ENCODE measurements at places on chromosomes 13 and 19.

GRCh38 chr19:1942078-1942933 lies 1.3 kb downstream of the CSNK1G2 start:
- DNase-seq, result peak; percentile 81

- no peak for DNase-seq
Observed at GRCh38 chr19:30235946-30236345, 136.2 kb upstream of the ZNF536 start.

GRCh38 chr13:73625562-73626339 lies 508.5 kb downstream of the KLF12 start:
- no peak for DNase-seq

GRCh38 chr13:103810026-103810425 lies 743.8 kb upstream of the SLC10A2 start:
- no peak for DNase-seq

GRCh38 chr13:68214691-68215415 lies 984.7 kb upstream of the PCDH9 start:
- no peak for DNase-seq

DNA sequence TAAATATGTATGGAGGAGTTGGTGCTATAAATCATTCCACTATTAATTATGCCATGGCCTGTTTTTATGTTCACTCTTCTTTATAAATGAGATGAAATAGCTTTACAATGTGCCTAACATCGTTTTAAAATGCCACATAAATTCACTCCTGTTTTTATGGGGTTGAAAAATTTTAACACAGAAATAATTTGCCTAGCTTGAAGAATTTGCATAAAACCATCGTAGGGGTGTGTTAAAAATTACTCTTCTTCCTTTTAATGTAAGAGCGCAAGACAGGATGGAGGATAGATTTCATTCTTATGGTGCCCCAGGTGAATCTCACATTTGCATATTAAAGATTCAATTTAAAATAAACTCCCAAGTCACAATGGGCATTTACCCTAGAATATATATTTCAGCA lies 447.8 kb downstream of the OXGR1 start:
- DNase-seq, result no peak

DNA sequence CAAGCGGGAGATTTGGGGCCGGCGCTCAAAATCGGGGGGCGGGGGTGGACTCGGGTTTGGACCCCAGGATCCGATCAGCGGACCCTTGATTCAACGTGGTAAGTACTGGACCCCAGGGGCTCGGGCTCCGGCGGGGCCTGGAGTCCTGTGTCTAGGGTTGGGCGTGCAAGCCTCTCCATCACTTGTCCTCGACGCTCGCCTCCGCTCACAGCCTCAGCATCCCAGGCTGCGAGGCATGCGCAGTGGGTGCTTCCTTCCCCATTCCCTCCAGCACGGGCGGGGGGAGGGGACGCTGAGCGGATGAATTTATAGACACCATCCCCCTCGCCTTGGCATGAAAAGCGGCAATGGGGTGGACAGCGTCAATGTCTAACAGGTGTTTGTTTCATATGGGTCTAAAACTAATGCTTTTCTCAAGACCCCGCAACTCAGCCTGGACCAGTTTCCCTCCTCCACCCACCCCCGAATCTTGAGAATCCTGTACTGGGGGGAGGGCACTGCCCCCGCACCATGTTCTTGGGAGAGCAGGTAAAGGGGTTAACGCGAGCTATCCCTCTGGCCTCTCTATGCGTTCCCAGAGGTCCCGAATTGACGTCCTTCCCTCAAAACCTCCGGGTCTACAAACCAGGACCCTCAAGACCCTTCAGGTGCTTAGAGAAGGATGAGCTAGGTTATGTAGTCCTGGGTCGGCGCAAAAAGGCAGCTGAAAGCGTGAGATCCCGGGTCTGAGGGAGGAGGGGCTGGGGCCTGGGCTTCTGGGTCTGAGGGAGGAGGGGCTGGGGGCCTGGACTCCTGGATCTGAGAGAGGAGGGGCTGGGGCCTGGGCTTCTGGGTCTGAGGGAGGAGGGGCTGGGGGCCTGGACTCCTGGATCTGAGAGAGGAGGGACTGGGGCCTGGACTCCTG lies 579 bp downstream of the CPT1C start:
- no peak for DNase-seq

DNA sequence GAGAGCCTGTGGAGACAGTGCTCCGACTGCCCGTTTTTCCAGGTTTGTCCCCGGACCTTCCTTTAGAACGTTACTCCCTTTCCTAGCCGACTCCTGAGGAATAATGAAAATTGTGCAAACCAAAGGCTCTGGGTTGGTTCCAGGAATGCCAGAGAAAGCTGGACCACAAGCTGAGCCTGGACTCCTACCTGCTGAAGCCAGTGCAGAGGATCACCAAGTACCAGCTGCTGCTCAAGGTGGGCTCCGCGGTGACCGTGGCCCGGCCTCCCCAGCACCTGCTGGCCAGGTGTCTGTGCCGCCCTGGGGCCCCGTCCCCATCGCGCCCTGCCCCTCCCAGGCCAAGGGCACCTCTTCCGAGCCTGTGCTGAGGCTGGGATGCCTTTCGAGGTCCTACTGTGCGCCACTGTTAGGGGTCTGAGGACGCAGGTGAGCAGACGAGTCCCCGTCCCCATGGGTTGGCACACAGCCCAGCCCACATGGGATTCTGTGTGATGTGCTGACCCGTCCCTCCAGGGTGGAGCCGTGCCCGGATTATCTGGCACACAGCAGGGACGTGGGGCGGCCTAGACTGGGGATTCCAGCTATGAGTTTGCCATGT lies 20.5 kb upstream of the F7 start:
- DNase-seq, result no peak

DNA sequence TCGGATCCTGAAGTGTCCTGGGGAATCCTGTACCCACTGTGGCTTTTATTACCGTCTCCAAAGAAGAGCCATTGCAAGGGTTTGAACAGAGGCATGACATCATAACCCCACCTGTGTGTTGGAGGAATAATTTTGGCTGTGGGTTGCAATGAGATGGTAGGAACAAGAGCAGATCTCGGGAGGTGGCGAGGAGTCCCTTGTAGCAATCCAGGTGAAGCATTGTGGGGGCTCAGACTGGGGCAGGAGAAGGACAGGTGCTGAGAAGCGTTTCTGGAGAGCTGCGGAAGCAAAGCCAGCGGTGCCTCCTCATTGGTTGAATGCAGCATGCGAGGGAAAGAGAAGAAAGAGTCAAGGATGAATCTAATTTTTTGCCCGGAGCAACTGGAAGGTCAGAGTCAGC lies 382.4 kb downstream of the EFNB2 start:
- DNase-seq, result no peak

GRCh38 chr19:58021541-58022282 lies 12.1 kb upstream of the ZSCAN1 start:
- peak; percentile 24 for DNase-seq

DNA sequence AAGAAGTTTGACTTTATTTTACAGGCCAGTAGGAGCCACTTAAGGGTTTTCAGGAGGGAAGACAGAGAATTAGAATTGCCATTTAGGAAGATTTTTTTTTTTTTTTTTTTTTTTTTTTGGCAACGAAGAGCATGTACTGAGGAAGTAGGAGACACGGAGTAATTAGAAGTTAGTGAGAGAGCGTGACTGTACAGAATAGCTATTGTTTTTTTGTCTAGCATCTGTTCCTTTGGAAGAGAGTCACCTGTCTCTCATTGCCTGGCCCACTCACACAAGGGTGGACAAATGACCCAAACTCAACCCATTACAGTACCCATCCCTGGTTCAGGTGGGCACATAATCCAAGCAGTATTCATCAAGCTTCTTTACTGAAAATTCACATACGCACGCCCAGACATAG lies 166.7 kb downstream of the LACC1 start:
- no peak for DNase-seq

DNA sequence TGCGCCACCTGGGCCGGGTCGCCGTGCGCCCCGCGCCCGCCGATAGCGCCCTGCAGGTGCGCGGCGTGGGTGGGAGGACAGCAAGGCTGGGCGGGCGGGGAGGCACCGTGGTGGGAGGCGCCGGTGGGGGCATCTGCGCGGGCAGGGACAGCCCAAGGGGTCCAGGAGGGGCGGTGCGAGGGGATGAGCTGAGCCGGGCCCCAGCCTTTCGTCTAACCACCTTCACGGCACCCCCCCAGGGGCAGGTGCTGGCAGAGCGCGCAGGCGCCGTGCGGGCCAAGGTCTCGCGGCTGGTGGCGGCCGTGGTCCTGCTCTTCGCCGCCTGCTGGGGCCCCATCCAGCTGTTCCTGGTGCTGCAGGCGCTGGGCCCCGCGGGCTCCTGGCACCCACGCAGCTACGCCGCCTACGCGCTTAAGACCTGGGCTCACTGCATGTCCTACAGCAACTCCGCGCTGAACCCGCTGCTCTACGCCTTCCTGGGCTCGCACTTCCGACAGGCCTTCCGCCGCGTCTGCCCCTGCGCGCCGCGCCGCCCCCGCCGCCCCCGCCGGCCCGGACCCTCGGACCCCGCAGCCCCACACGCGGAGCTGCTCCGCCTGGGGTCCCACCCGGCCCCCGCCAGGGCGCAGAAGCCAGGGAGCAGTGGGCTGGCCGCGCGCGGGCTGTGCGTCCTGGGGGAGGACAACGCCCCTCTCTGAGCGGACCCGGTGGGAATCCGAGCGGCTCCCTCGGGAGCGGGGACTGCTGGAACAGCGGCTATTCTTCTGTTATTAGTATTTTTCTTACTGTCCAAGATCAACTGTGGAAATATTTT lies 3.1 kb downstream of the KISS1R start:
- no peak for DNase-seq

DNA sequence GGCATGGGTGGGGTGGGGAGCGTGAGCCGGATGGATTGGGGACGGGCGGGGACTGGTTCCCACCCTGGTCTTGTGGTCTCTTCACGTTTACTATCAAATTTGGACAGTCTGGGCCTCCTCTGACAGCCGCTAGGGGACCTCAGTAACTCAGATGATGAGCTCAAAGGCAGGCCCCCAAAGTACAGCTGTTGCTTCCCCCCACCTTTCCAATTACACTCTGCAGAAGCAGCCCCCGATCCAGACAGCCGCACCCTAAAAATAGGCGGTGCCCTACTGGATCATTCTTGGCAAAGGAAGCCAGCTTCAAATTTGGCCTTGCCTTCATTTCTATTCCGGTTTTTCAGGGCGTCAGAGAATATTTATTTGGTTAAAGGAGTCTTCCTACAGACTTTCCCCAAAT lies 1.9 kb upstream of the FOXO1 start:
- DNase-seq, result peak; percentile 35

DNA sequence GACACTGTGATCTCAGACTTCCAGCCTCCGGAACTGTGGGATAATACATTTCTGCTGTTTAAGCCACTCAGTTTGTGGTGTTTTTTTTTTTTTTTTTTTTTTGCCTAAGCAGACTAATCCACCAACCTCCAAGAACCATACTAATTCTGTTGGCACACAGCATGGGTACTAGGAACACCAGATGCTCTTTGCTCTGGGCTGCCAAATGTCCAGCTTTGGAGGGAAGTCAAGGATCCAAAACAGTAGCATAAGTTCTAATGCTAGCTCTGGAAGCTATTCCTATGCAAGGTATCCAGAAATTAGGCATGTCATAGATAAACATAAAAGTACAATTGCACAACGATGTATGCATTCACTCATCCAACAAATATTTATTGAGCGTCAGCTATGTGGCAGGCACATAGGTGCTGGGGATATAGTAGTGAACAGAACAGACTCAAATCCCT lies 64.5 kb upstream of the WDFY2 start:
- no peak for DNase-seq

DNA sequence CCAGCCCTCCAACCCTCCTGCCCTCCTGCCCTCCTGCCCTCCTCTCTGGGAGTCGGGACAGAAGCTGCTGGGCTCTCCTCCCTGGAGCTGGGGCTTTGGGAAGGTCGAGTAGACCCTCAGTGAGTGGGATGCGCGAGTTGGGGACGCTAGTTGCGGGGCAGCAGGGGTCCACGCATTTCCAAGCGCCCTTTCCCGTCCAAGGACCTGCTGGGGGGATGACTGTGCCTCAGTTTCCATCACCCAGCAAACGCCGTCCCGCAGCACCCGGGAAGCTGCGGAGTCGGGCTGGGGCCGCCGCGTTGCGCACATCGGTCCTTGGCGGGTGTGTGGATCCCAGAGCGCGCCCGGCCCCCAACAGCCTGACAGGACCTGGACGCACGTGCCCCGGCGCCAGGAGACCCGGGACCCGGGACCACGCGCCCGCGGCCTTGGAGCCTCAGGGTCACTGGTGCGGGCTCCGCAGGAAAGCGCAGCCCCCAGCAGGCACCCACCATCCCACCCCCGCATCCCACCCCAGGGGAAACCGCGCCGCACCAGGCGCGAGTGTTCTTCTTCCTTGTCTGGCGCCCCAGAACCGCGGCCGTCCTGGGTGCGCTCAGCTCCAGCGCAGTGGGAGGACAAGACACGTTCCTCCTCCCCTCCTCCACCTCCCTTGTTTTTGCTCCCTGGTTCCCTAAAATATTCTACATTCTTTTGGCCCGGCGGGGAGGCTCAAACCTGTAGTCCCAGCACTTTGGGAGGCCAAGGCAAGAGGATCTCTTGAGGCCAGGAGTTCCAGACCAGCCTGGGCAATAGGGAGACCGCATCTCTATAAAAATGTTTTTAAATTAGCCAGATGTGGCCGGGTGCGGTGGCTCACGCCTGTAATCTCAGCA lies 9.2 kb downstream of the ONECUT3 start:
- DNase-seq, result no peak

GRCh38 chr13:25046985-25047511 lies 48.9 kb upstream of the PABPC3 start:
- no peak for DNase-seq

DNA sequence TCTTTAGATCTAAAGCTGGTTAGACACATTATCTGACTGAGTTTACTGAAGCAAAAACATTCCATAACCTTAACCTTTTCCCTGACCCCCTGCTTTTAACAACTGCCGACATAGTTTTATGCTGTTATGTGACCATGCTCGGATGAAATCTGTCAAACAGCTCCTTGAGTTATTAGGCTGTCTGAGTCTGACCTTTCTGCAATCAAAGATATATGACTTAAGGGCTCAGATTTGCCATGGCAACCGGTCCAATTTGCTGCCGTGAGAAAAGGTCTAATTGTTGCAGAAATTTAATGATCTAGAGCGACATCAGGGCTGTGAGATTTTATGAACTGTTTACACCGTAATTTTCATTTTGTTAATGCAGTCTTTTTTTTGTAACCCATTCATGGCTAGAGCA lies 61.8 kb downstream of the URI1 start:
- DNase-seq, result no peak

GRCh38 chr19:57815247-57816075 lies 748 bp upstream of the ZNF552 start:
- DNase-seq, result no peak

DNA sequence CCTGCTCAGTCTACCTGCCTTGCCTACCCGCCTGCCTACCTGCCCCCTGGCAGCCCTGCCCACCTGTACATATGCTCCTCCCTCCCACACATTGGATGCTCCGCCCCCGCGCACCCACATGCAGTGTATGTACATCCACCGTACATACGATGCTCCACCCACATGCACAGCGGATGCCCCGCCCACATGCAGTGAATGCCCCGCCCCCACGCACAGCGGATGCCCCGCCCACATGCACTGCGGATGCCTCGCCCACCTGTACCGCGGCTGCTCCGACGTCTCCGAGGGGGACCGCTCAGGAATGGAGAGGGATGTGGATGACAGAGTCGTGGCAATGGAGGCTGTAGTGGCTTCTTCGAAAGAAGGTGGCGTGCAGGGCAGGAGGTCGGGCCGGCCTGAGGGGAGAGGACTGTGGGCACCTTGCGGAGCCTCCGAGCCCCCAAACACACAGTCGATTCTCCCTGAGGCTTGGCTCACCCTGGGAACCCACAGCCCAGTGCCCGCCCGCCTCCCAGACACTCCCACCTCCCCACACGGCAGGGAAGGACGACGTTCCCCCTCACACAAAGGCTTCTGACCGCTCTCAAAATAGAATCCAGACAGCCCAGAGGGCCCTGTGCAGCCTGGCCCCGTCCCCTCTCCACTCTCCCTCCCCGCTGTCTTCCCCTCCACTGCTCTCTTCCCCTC lies 16.5 kb upstream of the CACTIN start:
- no peak for DNase-seq
